ENCODE measurements at places on chromosomes 1 and 21. TPM values are rescaled to one million over a fixed set of nuclear protein-coding genes. Genes with fewer than 3 reads are reported as not detected.

DNA sequence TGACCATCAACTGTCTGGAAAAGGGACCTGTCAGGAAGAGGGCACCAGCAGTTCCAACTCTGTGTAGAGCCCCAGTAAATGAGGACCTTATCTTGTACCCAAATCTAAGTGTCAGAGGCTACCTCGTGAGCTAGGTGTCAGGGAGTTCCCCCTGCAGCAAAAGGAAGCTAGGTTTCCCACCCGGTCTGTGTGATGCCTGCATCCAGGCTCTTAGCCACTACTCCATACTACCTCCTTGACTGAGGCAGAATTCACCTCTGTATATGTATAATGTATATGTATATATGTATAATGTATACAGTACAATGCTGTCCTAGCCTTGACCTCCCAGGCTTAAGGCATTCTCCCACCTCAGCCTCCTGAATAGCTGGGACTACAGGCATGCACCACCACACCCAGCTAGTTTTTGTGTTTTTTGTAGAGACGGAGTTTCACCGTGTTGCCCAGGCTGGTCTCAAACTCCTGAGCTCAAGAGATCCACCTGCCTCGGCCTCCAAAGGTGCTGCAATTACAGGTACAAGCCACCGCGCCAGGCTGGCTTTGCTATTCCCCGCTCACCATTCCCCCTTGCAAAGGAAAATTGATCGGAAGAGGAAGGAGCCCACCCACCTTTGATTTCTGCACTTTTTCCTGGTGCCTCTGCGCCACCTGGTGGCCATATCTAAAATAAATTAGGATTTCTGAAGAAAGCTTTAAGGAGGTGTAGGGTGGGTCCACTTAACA lies 15.7 kb upstream of the LUZP1 start:
- no peak for DNase-seq

The NKAIN1 gene
- not detected for total RNA-seq

The SELENBP1 gene
- 1.2 TPM for total RNA-seq

- no peak for DNase-seq
These were observed 5.2 kb upstream of the PIGR start for GRCh38 chr1:206951318-206952100.

DNA sequence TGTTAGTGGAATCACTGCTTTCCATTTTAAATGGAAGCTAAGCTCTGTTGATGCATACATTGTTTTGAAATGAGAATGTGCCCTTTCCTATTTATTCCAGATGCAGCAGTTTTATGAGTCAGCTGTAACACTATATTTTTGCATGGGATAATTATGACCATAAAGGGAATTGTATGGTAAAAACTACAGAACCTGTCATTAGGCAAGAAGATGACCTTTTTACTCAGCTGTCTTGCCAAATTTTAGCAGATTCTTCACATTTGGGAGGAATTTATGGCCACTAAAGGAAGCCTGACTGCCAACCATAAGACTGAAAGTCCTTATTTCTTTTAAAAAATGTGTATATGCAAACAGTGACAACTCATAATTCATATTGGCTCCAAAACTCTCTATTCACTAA lies 356.3 kb upstream of the PRMT6 start:
- DNase-seq = no peak

The TMEM200B gene
- 0.41 TPM for total RNA-seq

GRCh38 chr1:20376171-20376570 lies 85.5 kb downstream of the VWA5B1 start:
- DNase-seq = no peak

The SCCPDH gene
- total RNA-seq = 36.3 TPM

GRCh38 chr1:244050835-244051444 lies at the start of gene ZBTB18:
ZBTB18 (plus strand) TSS chr1:244051283; CDS start chr1:244051432, 149 bp downstream.
- DNase-seq = no peak

DNA sequence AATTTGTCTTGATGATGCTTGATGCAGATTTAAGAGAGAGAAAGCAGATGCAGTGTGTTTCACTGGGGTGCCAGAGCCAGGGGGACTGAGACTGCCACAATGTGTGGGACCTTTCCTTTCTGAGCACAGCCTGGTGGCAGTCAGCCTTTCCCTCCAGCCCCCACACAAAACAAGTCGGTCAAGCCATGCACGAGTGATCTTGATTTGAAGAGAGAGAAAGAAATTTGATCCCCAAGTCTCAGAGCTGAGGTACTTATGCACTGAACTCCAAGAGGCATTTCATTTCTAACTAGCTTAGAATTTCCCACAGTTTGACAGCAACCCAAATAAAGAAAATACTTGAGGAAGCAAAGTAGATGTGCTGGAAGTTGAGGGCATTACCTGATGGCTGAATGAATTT lies 193.8 kb downstream of the ST6GALNAC3 start:
- DNase-seq = no peak

The SYTL1 gene
- 1.8 TPM for total RNA-seq

The UQCRHL gene
- 0.76 TPM for total RNA-seq

- no peak for DNase-seq
These were observed 15.3 kb downstream of the VPS13D start for GRCh38 chr1:12245116-12245515.

GRCh38 chr1:201089596-201089995 lies 22.6 kb downstream of the CACNA1S start:
- no peak for DNase-seq

- DNase-seq = no peak
These were observed 115.6 kb downstream of the TNFSF18 start for GRCh38 chr1:172935062-172935592.

DNA sequence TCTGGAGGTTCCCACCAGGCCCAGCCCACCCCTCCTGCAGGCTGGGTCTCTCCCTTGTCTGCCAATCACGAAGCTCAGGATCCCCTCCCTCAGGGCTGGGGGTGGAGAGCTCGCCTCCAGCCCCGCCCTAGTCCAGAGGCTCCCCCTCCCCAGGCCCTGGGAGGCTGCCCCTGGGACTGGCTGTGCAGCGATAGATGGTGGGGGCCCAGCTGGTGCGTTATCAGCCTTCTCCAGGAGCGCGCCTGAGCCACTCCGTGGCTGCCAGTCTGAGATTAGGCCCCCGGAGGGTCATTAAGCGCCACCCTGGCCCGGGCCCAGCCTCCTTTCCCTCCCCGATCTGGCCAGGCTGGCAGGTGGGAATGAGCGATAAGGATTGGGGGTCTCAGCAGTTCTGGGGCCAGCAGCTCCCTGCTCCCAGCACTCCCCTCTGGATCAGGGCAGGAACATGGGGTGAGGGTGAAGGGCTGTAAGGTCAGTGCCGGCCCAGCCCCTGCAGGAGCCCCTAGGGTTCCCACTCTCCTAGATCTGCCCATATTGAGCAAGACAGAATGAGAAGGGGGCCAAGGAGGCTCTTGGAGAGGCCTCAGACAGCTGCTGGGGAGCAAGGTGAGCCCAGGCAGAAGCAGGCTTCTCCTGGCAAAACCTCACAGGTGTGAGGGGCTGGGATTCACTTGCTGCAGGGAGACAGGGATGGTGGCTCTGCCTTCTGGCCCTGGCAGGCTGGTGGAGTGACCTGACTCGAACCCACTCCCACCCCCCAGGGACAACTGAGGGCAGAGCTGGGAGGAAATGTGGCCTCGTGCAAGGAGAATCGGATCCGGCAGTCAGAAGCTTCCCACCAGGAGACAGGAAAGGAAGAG lies 8.5 kb downstream of the PDZK1IP1 start:
- no peak for DNase-seq

The TSPAN2 gene
- 0.68 TPM for total RNA-seq

The PLEKHN1 gene
- total RNA-seq = 1.4 TPM

The GUCA2B gene
- not detected for total RNA-seq

DNA sequence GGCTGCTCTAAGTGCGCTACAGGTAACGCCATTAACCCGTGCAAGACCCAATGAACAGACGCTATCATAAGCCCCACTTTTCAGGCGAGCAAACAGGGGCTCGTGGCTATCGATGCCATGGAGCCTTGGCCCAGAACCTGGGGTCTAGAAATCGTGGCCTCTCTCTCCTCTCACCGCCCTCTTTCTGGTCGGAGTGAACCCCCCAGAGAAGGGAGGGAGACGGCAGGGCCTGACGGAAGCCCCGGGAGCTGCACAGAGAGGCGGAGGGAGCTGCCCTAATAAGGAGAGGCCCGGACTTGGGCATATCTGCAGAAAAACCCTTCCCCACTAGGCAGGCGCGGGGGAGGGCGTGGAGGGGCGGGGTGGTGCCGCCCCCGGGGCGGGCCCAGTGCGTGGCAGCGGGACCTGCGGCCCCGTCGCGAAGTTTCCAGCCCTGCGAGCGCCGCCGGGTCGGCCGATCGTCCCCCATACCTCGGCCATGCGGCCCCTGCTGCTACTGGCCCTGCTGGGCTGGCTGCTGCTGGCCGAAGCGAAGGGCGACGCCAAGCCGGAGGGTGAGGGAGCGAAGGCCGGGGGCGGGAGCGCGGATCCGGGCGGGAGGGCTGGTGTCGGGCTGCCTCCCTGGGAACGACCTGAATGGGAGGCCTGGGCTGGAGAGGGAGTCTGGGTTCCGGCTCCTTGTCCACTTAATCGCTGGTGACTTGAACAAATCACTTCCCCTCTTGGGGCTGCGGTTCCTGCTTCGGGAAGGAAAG lies at the start of gene PLOD1:
PLOD1 (plus strand) TSS at position 416 of the 755 bp plus-strand sequence; CDS start at position 479, 63 bp downstream.
- DNase-seq = no peak

GRCh38 chr1:2154022-2154421 lies 40.5 kb downstream of the FAAP20 start:
- no peak for DNase-seq

The GIPC2 gene
- 0.15 TPM for total RNA-seq

DNA sequence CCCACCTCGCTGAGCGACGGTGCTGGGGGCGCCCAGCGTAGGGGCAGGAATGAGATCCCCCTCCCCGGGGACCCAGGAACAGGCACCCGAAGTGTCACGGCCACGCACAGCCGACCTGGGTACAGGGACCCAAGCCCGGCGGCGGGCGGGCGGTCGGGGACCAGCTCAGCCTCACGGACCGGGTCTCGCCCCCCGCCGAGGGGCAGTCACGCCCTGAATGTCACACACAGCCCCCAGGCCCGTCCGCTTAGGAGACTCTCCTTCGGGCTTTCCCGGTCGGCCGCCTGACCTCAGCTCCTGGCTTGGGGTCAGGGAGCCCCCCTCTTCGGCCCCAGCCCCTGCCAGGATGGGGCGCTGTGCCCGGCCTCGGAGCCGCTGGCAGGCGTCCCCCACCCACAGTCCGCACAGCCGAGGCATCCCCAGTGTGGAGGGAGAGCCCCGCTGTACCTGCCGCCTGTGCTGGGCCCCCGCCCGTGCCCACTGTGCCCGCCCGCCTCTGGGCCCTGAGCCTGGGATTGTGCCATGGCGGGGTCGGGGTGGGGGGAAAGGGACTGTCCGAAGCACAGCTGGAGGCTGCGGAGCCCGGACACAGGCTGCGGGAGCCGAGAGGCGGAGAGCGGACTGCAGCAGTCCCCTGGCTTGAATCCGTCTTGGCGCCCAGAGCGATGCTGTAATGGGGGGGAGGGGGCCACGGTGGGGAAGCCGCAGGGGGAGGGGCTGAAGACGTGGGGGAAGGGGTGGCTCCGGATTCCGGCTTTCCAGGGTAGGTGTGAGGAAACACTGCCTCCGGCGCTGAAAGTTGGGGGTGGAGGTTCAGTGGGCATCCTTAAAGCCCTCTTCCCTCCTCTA lies 627 bp upstream of the DLGAP3 start:
- DNase-seq = no peak

The FMO1 gene
- total RNA-seq = not detected

The LYPLA2 gene
- 123 TPM for total RNA-seq

DNA sequence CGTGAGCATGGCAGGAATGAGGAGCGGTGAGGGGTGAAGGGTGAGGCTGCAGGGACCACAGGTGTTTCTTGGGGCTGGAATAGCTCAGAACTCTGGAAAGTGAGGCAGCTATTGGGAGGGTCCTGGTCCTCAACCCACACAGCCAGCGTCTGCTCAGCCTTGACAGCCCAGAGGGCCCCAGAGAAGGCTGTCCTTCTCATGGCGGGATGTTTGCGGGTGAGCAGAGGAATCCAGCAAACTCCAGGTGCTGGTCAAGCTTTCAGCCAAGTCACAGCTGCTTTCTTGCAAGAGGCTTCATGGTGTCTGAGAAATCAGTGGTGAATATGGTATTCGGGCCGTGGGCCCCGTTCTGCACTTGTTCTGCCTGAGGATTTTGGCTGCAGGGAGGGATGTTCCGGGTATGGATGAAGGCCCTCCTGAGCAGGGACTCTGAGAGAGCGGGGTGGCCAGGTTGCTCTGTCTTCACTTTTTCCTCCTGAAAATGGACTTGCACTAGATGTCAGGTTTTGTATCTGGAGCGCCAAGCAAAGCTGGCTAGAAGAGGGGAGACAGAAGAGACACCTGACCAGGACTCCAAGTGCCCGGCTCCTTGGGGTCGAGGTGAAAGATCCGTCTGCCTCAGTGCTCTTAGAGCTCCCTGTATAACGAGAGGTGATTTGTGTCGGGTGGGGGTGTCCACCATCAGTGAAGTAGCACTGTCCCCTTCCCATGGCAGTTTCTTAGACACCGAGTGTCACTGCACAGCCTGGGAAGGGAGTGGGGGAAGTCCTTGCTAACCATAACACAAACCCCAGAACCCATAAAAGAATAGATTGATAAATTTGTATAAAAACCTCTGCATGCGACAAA lies 139.9 kb downstream of the PEX14 start:
- no peak for DNase-seq

GRCh38 chr21:36706482-36706852 lies 7.6 kb downstream of the SIM2 start:
- DNase-seq = no peak

DNA sequence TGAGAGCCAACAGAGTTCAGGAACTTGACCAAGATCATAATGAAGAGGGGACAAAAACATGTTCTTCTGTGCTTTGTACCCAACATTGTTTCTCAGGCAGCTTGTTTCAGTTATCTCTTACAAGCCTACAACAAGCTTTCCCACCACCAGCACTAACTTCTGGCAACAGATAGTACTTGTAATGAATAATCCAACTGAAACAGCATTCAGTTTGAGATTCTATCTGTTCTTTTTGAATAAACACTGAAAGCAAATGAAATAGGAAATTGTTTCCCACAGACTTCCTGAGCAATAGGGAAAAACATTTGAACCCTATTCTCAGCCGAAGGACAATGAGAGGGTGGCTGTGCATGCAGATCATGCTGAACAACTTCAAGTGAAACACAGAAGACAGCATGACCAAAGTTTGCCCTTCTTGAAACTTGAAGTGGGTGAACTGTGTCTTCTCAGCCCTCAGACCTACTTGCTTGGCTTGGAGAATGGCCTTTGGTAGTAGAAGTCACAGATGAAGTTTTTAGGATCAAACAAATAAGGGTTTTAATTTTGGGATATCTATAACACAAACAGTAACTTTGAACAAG lies 11.2 kb upstream of the HOOK1 start:
- no peak for DNase-seq

DNA sequence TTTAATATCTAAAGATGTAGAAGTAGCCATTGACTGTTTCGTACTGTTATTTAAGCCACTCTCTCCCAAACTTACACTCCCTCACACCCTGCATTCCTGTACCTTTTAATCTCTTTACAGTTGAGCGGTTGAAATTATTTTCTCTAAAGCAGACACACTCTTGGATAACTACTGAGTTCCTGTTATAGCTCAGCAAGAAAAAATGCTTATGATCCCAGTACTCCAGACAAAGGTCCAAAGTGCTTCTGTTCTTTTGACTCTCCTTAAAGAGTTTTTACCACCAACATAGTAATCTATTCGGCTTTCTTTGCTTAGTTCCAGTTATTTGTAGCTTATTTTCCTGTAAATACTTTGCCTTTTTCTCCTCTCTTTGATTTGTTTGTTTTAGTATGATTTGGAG lies 100.1 kb downstream of the ATF6 start:
- no peak for DNase-seq

- no peak for DNase-seq
These were observed 437.7 kb upstream of the OLFM3 start for GRCh38 chr1:102434421-102434820.

Data from glomerular endothelial cell (primary cell).